ENCODE measurements at places on chromosomes 2 and 18.

DNA sequence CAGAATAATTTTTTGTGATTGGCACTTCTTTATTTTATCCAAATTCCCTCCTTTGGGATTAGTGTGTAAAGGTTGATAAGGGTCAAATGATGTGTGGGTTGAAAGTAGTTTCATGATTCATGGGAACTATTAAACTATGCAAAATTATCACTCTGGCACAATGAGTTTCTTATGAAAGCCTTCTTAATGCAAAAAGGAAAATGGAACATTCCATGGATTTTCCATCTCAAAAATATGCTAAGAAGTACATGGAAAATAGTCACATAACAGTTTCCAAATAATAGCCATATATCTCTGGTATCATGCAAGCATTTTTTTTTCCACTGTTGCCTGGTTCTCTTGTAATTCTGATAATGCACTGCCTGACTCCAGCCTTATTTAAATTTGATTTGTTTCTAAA lies 639.7 kb downstream of the NR4A2 start:
- no peak for DNase-seq

DNA sequence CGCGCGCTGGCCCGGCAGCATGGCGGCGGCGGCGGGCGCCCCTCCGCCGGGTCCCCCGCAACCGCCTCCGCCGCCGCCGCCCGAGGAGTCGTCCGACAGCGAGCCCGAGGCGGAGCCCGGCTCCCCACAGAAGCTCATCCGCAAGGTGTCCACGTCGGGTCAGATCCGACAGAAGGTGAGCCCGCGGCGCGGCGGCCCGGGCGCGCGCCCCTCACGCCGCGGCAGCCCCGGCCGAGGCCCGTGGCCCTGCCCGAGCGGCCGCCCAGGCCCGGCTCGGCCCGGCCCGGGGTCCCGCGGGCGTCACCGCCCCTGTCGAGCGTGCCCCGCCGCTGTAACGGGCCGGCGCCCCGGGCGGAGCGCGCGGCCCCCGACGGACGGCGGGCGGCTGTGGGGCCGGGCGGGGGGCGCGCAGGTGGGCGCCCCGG lies 218 bp downstream of the DGKD start:
- no peak for DNase-seq

DNA sequence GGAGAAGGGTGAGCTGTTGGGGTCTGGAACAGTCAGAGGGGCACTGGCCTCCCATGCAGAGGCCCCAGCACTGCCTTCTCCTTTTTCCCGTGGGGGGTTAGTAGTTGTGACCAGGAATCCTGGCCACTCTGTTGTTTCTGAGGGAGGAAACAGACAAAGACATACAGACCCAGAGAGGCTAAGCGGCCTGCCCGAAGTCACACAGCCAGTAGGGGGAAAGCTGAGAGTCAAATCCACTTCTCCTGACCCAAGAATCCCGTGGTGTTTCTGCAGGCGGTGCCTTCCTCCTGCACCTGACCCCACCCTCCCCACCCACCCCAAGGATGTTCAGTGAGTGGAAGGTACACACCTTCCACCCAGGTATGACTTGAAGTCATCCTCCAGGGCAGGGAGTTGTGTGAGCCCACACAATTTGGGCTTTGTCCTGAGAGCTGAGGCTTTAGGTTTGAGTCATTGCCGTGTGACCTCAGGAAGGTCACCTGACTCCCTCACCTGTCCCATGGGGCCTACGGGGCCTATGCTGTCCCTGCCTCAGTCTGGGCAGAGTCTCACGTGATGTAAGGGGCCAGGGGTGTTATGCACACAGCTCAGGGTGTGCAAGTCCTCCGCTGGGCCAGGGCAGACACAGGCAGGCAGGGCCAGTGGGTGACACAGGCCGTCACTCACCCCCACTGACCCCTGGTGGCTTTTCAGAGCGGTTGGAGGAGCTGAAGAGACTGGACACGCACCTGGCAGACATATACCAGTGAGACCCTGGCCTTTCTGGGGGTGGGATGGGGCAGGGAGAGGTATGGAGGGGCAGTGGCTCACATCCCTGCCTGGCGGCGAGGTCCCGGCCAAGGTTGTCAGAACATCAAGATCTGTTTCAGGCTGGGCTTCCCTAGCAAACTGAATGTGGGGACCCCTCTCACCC lies 5.0 kb downstream of the NT5DC4 start:
- no peak for DNase-seq

DNA sequence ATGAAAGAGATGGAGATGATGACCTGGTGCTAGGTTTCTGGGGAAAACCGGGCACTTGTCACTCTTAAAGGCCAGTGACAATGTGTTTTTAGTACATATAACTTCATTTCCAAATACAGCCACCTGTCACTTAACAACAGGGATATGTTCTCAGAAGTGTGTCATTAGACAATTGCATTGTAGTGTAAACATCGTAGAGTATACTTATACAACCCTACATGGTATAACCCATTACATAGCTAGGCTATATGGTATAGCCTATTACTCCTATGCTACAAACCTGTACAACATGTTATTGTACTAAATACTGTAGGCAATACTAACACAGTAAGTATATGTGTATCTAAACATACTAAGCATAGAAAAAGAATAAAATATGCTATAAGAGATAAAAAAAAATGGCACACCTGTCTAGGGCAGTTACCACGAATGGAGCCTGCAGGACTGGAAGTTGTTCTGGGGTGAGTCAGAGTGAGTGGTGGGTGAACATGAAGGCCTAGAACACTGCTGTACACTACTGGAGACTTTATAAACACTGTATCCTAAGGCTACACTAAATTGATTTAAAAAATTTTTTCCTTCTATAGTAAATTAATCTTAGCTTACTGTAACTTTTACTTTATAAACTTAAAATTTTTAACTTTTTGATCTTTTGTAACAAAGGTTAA lies 123.2 kb downstream of the THADA start:
- DNase-seq: no peak

GRCh38 chr2:179909845-179910734 lies 48.7 kb upstream of the ZNF385B start:
- DNase-seq: no peak

- DNase-seq: no peak
Observed at GRCh38 chr2:10863837-10864236, 47.9 kb upstream of the KCNF1 start.

GRCh38 chr2:194709840-194710239 lies 947.2 kb upstream of the SLC39A10 start:
- no peak for DNase-seq

- no peak for DNase-seq
Observed at GRCh38 chr2:30219886-30220875, 11.2 kb upstream of the LBH start.

GRCh38 chr2:45370369-45370768 lies 240.7 kb downstream of the SRBD1 start:
- DNase-seq: no peak

GRCh38 chr2:211599146-211599545 lies 939.5 kb downstream of the ERBB4 start:
- DNase-seq: no peak

DNA sequence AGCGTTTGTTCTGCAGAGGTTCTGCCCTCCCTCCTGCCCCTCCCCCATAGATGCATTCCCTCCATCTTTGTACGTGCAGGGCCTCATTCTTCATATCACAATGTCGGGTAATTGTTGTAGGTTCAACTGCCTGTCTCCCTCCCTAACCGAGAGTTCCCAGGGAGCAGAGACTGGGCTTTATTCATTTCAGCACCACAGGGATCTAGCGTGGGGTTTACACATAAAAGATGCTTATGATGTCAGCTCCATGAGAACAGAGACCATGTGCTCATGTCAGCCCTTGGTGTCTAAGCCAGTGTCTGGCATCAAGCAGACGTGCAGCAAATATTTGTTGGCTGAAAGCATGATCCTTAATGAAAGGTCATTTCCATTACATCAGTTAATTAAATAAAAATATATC lies 298.9 kb upstream of the TRIB2 start:
- no peak for DNase-seq

DNA sequence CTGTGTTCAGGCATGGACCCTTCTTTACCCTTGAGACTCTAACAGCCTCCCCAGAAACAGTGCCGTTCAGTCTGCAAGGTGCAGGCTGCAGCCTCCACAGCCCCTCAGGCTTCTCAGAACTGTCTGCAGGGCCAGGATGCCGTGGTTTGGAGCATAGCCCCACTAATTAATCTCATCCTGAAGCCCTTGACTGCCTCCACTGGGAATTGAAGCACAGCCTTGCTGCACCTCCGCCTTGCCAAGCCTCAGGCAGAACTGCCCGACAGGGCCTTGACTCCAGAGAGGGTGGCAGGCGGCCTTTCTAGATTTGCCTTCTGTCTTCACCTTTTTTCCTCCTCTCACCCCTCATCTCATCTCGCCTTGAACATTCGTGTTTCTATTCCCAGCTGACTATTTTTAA lies 119.8 kb downstream of the NRP2 start:
- DNase-seq: no peak

- DNase-seq: no peak
Observed at GRCh38 chr2:128284841-128285240, 33.8 kb downstream of the HS6ST1 start.

GRCh38 chr2:2174956-2175355 lies 156.1 kb downstream of the MYT1L start:
- no peak for DNase-seq

GRCh38 chr2:8169443-8169842 lies 512.4 kb upstream of the ID2 start:
- DNase-seq: no peak

- no peak for DNase-seq
Observed at GRCh38 chr2:151936626-151937025, 108.4 kb upstream of the ARL5A start.

DNA sequence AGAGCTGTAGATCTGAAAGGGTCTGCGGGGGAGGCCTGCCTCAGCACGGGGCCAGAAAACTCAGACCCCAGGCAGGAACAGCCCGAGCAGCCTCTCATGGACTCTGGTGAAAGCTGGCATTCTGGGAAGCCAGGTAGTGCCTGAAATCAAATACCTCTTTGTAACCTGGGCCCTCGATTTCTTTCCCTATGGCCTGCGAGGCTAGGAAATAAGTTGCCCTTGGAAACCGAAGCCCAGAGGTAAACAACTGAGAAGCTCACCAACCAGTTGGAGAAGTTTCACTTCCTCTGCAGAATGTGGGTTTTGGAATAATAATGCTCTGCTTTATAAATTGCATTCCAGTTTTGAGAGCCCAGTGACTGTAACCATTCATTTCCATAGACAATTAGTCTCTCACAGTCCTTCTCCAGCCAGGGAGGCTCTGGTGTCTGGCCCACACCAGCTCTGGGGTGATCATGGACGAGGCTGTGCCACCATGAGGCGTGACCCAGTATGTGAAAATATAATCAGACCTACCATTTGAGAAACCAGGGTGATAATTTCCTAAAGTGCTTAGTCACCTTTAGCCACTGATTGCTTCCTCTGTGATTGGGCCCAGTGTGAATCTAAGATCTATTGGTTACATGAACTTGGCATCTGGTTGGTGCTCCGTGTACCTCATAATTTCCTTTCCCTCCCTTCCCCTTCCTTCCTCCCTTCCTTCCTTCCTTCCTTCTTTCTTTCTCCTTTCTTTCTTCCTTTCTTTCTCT lies 133.1 kb upstream of the PELI1 start:
- no peak for DNase-seq
